ENCODE measurements at places on chromosomes 4 and X.

DNA sequence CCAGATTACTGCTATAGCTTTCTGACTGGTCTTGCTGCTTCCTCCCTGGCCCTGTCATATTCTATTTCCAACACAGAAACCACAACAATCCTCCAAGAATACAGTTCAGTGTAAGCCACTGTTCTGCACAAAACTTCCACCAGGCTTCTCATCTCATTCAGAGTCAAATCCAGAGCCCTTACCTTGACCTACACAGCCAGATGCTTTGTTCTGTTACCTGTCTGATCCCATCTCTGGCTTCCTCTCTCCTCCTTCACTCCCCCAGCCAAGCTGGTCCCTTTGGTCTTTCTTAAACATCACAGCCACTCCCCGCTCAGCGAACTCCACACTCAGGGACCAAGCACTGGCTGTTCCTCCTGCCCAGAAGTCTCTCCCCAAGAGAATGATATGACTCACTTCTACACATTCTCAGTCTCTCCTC lies 84.8 kb upstream of the BMP2K start:
- DNase-seq: no peak

- no peak for DNase-seq
Observed at GRCh38 chr4:189385098-189385497, 555.6 kb upstream of the FRG1 start.

- no peak for DNase-seq
Observed at GRCh38 chrX:43087830-43088229, 309.9 kb upstream of the PPP1R2C start.

DNA sequence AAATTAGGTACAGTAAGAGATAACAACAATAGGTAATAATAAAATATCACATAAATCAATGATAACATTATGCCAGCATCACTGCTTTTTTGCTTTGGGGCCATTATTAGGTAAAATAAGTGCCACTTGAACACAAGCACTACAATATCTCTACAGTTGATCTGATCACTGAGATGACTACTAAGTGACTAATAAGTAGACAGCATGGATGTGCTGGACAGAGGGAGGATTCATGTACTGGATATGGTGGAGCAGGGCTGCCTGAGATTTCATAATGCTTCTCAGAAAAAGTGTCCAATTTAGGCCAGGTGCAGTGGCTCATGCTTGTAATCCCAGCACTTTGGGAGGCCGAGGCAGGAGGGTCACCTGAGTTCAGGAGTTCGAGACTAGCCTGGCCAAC lies 137.8 kb upstream of the IL1RAPL2 start:
- DNase-seq: no peak

DNA sequence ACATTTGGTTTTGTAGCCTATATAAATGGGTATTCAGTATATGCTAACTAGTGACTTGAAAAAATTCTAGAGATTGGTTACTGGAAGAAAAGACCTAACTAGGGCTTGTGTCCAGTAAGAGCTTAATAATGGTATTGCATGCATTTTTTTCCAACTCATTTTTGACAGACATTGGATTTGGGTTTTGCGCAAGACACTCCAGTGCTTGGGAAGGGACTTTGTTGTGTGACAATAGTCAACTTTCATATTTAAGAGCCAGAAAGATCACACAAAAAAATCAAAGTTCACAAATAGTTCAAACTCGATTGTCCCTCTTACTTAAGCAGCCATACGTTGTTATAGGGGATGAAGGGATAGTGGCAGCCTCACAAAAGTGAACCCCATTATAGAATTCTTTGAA lies 1.2 kb upstream of the HSD17B11 start:
- no peak for DNase-seq

DNA sequence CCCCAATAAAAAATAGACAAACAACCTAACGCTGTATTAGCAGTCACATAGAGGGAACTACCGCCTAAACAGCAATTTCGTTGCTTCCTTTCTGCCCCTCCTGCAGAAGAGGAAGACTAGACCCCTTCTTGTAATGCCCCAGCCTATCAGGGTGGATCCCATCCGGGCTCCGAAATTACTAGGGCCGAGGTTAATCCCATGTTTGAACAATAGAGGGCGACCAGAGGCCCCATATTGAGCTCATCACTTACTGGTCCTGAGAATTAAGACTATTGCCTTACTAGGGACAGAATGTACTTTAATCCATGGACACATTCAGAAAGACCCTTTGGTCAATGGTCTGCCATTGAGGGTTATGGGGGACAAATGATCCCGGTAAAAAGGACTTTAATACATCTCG lies 11.8 kb upstream of the ZNF630 start:
- DNase-seq: no peak

- DNase-seq: no peak
Observed at GRCh38 chrX:24702362-24703184, 8.9 kb downstream of the POLA1 start.

- no peak for DNase-seq
Observed at GRCh38 chrX:132815643-132816042, 142.8 kb downstream of the HS6ST2 start.

DNA sequence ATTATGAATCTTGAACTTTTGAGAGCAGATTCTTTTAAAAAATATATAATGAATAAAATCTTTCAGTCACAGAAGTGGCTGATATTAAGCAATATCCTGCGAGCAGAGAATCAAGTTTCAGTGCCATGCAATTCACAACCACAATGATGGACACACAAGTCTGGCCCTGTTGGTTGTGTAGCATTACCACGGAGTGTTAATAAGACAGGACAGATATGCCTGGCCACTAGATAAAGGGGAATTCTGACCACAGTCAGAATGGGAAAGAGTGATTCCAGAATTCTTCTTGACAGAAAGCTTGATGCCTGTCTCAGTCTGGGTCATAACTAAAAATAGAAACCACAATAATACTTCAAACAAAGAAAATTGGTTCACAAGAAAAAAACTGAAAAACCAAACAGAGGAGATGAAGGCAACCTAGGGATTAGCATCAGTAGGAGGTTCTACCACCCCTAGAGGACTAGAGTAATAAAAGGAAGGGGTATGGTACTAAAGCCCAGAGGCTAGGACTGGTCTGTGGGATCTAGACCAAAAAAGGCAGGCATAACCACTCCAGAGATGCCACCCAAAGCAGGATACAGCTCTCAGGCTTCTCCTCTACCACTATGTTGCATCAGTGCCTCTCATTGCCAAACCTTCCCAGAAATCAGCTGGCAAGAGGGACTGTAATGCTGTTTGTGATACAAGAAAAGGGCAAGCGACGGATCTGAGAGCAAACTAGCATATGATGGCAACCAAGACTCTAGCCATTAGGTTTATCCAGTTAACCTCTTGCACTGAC lies 59.0 kb downstream of the RNF150 start:
- no peak for DNase-seq

GRCh38 chr4:163196926-163197480 lies 30.3 kb upstream of the NAF1 start:
- no peak for DNase-seq

- DNase-seq: no peak
Observed at GRCh38 chrX:150161193-150161592, 201.9 kb upstream of the MAMLD1 start.

- DNase-seq: no peak
Observed at GRCh38 chr4:8648816-8649630, 56.5 kb downstream of the CPZ start.

DNA sequence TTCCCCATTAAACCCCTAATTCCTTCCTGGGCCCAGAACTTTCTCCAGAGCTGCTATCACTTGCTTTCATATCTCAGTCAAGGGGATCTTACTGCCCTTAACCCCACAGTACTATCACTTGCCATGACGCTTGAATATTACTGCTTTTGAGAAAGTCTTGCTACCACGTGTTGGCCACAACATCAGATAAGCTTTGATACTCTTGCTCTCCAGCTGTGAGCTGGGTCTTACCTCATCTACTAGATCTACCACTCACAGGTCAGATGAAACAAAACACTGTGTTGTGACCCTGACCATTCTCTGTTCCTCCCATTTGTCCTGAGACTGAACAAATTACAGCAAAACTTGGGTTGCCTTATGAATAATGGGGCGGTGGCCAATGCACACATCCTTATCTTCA lies 12.1 kb upstream of the TAPT1 start:
- DNase-seq: no peak

DNA sequence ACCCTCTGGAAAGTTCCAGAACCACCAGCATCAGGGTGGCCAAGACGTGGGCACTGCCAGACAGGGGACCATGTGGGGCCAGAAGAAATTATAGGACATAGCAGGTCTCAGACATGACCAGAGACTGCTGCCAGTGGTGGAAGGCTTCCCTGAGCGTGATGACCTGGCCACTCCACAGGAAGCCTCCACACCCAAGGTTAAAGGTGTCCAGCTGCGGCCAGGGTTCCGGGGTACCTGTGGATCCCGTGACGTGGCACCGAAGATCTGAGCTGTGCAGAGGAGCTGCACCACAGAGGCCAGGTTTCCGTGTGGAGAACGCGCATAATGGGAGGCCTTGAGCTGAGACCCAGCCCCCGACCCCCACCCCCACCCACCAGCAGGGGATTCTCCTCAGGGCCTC lies 16.4 kb upstream of the CTBP1 start:
- no peak for DNase-seq

- DNase-seq: no peak
Observed at GRCh38 chrX:148808833-148809232, 308.4 kb downstream of the AFF2 start.

GRCh38 chr4:3527914-3528876 lies 4.0 kb downstream of the LRPAP1 start:
- DNase-seq: no peak

DNA sequence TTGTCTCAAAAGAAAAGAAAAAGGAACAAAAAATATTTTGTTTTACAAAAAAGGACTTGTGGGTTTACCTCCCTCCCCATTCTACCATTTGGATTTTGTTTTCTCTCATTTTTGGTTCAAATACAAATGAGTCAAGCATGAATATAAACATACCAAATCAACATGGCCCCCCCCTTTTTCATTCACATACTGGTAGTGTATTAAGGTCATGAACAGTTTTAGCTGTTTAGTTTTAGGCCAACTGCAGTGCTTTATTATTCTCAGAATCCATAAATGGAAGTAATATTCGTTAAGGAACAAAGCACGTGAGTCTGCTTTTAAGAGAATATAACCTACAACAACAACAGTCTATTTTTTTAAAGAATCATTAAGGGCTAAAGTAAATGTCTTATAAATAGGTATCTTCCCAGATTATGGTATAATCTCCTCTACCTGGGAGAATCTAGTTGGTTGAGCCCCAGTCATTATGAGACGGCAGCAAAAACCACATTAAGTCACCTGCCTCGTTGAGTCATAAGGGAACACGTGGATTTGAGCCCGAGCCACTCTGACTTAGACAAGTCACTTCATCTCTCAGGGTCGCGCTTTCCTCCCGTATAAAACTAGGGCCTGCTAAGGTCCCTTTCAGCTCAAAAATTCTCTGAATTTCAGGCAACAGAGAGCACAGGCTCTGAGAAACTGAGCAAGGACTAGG lies 26.7 kb downstream of the BCLAF3 start:
- no peak for DNase-seq

DNA sequence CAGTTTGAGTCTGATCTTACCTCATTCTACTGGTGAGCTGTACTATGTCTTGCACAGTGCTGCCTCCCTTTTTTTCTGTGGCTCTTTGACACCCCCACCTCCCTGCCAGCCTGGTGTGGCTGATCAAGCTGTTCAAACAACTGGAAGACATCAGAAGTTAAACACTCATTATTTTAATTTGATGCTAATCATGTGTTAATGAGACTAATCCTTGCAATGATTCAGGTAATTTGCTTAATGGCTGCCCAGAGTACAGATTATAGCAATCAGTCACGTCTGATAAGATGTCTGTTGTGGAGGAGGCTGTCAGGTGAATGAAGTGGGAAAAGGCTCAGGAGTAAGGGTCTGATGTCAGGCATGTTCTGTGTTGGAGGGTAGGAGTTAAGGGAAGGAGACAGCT lies 87.4 kb upstream of the GK2 start:
- no peak for DNase-seq

GRCh38 chr4:112280386-112281056 lies 5.2 kb downstream of the TIFA start:
- DNase-seq: no peak

GRCh38 chr4:160450876-160451275 lies 1348.0 kb downstream of the RAPGEF2 start:
- DNase-seq: no peak

- DNase-seq: no peak
Observed at GRCh38 chr4:19319607-19320006, 932.1 kb upstream of the SLIT2 start.

DNA sequence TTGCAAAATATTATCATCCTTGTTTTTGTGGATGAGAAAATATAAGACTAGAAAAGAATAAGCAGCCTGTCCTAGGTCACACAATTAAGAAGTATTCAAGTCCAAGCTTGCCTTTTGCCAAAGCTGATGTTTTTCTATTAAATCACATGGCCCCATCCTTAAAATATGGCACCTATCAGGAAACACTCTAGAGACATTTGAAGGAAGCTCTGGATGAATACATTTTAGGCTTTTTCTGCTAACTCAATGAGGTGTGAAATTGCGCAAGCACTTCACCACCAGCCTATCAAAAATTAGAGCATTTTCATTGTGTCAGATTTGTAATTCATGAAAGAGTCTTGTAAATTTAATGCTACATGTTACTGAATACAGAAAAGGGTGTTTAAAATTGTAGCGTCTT lies 251.1 kb upstream of the MAD2L1 start:
- DNase-seq: no peak

GRCh38 chr4:128542047-128542446 lies 254.4 kb upstream of the PGRMC2 start:
- DNase-seq: no peak

DNA sequence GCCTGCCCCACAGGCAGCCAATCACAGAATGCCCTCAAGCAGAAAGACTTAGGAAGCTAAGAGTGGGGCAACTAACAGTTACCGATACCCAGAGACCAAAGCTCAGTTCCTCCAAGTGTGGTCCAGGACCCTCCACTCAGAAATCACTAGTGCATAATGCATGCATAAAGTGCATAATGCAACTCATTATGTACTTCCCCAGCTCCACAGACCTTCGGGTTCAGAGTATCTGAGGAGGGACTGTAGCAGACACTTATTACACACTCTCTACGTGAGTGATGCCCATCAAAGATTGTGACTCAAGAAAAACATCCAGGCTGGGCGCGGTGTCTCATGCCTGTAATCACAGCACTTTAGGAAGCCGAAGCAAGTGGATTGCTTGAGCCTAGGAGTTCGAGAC lies 328.0 kb downstream of the BCOR start:
- DNase-seq: no peak

DNA sequence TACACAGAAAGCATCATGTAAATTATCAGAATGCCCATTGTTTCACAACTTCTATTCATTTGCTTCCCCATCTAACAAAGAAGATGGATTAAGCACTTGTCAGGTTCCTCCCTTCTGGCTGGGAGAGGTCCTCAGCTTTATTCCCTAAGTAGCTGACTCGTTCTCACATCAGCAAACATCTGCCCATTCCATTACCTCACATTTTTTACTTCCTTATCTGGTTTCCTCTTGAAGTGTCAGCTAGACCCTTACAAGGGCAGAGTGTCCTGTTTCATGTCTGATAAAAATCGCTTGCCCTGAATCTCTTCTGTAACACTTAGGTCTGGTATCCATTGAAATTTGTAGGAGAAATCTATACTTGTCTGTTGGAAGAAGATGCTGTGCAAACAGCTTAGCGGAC lies 34.7 kb downstream of the TMPRSS11A start:
- no peak for DNase-seq

GRCh38 chr4:186666750-186667149 lies 56.9 kb downstream of the FAT1 start:
- DNase-seq: no peak

- DNase-seq: no peak
Observed at GRCh38 chr4:186669159-186669731, 54.4 kb downstream of the FAT1 start.

GRCh38 chr4:151721466-151721865 lies 39.3 kb downstream of the GATB start:
- DNase-seq: no peak

- DNase-seq: no peak
Observed at GRCh38 chr4:83320548-83320947, 14.1 kb downstream of the HPSE start.

All from stimulated activated CD4-positive, alpha-beta T cell treated with anti-CD3 and anti-CD28 coated beads, TNF-alpha, amount 100 ng/mL, for 4 hours (primary cell).